ENCODE measurements at places on chromosomes 6 and 20.

DNA sequence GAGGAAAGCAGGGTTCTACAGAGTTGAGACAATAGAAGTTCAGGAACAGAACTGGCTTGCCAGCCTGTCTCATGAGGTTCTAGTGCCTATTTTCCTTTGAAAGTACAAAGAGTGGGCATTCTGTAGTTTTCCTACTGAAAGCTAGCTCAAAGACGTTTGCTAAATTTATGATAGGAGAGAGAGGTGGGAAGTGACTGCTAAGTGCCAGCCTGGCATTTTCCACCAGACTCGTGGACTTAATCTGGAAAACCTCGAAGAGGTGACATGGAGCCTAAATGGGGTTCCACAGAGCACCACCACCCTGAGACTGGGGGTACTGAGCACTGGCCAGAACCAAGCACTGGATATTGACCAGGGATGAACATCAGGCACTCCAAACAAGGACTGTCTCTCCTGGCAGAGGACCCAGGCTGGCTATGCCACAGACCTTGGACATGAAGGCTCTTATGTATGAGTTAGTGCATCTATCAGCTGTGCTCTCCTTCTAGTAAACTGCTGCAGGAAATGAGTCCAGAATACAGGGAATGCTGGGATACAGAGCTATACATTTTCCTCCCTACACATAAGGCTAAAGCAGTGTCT, 7.1 kb downstream of the PEX6 start:
- DNase-seq = no peak

DNA sequence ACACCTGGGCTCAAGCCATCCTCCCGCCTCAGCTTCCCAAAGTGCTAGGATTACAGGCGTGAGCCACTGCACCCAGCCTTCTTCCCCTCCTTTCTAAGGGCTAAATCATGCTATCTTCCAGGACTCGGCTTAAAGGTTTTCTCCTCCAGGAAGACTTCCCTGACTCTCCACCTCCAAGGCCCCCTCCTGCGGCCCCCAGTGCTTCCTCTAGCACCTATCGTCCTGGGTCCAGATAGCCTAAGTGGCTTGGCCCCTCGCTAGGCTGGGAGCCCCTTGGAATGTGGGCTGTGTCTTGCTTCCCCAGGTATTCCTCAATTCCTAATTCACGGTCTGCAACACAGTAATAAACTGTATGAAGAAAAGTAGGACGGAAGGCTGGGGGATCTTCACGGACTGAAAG, 36.7 kb downstream of the PIM1 start:
- DNase-seq = no peak

GRCh38 chr20:57902473-57902872, 192.7 kb upstream of the PMEPA1 start:
- DNase-seq = peak; percentile 28

- no peak for DNase-seq
These were observed 45.5 kb upstream of the SLC23A2 start for GRCh38 chr20:5046656-5047339.

DNA sequence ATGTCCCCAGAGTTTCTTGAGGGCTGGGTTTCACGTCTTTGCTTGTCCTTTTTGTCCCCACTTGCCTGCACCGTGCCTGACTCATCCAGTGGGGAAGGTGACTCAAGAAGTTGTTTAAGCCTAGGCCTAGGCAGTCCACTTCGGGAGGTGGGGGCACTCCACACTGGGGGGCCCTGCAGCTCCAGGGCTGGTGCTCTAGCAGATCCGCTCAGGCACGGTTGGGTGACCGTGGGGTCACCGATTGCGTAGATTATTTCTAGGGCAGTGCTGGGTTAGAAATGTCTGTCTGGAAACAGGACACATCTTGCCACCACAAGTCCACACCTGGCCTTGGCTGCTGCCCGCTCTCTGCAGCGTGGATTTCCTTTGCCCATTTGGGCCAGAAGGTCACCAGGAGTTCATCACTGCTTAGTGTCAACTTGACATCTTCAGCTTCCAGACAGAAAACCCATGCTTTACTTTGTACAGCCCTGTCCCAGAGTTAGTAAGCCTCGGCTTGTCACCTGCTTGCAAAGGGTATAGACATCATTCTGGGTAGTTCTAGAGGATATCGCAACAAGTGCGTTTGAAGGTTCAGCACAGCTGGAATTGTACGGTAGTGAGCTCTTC, 13.6 kb upstream of the C20orf144 start:
- DNase-seq = peak; percentile 26

- peak; percentile 7 for DNase-seq
These were observed 25.0 kb downstream of the TTK start for GRCh38 chr6:80029470-80029869.

DNA sequence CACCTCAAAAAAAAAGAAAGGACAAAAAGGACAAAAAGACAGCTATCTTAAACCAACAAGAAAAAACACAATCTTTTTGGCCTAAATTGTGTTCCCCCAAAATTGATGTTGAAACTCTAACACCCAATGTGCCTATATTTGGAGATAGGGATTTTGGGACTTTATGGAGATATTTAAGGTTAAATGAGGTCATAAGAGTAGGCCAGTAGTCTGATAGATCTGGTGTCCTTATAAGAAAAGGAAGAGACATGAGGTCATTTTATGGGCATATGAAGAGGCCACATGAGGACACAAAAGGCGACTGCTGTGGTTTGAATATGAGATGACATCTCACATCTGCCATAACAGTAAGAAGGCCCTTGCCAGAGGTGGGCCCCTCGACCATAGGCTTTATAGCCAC, 49.5 kb downstream of the TRIM38 start:
- DNase-seq = no peak

DNA sequence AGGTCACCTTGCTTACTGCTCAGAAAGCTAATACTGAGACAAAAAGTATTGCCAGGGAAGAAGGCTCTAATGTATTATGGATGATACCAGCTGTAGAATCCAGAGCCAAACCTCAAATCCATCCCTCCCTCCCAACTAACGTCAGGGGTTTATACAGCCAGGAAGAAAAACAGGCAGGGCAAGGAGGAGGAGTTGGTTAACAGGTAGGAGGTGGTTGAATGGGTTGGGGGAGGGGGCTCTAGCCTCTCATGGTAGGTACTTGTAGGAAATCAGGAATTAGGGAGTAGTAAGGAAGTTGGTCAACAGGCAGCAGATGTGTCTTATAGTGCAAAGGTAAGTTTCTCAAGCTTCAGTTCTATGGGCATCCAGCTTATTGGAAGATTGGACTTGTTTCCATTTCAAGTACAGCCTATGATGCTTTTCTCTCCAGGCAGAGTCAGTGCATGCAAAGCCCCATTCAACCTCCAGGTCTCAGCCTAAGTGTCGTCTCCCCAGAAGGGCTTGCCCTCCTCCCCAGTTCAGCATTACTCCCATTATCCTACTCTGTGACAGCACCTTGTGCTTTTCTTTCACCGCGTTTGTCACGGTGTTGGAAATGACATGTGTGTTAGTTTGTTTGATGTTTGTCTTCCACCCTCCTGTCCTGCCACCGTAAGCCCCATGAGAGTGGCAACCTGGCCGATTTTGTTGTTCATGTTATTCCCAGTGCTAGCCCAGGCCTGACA, 38.1 kb downstream of the PNLDC1 start:
- no peak for DNase-seq

DNA sequence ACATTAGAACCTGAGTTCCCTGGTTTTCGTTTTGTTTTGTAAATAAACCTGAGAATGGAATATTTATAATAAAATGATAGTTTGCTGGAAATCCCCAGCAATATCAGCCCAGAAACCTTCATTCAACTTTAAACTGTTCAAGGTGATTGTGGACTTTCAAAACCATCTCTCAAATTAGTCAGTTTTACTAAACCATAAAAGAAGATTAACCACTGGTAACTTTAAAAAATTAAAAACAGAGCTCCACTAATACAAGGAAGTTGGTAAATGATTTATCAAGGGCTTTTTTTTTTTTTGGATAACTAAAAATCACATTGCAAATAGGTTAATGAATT, 10.0 kb downstream of the MBOAT1 start:
- DNase-seq = no peak

GRCh38 chr6:114216789-114217467, 125.9 kb downstream of the HS3ST5 start:
- DNase-seq = no peak

DNA sequence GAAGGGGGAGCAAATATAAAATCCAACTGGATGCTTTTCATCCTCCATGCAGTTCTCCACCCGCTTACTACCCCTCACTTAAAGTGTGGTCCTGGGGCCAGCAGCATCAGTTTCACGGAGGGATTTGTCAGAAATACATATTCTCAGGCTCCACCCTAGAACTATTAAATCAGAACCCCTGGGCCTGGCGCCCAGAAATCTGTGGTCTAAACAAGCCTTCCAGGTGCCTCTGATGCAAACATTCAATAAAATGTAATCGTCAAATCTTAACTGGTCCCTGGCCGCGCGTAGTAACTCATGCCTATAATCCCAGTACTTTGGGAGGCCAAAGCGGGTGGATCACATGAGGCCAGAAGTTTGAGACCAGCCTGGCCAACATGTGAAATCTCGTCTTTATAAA, 47.7 kb downstream of the ATXN1 start:
- DNase-seq = peak; percentile 30

GRCh38 chr20:63706852-63707557, 771 bp downstream of the ARFRP1 start:
- DNase-seq = peak; percentile 46

DNA sequence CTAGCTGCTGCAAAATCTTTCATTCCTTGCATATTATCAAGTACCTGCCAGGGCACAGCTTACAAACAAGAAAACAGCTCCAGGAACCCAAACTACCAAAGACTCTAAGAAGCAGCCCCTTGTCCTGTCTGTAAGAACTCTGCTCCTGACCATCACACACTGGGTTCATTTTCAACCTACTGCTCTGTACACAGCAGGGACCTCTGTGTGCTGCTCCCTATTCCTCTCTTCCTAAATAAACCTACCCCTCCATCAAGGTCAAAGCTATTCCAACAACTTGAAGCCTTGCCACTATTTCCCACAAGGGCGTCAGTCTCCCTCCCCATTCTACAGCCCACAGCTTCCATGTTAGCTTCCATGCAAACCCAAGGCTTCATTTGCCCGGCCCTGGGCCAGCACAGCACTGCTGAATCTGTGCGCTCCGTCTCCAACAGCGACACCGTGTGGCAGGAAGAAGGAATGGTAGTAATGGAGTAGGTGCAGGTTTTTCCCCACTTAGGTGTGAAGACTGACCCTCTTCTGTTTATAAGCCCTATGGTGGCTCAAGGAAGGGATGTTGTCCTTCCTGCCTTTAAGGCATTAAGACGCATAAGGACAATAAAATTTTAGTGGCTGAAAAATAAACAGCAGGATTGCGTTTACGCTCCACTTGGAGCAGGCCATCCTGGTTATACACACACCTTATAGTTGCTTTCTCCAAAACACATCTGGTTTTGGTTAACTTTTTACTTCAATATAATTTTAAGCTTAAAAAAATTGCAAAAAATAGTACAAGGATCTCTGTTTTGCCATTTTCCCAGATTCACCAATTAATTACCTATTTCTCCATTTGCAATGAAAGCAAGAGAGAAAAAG, 115.2 kb upstream of the NXT1 start:
- DNase-seq = peak; percentile 74

DNA sequence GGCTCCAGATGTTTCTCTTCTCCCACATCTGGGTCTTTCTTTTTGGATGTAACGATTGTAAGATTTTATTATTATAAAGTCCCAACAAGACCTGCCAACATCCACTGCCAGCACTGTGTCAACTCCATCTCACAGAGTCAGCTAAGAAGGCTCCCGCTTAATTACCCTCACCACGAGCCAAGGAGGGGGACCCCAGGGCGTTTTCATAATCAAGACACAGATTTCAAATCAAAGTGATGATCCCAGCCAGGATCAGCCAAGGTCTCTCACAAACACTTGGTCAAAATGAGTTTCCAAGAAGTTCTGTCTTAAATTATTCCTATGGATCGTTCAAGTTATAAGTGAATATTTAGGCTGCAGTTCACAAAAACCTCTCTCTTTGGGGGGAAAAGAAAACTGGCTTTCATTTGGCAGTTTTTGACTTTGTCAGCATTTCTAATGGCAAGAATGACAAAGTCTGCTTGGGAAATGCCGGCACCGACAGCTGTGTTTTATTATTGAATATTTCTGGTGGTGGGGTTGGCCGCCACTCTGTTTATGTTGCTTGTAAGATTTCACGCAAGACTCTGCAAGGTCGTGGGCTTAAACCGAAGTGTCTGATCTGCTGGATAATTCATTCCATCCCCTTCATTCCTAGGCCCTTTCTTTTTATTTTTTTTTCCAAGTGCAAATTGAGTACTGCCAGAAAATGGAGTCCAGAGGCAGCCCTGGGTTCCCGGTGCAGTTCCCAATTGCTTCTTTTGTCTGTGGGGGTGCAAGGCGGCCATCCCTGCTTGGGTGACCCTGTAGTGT, 170.2 kb upstream of the PMEPA1 start:
- DNase-seq = no peak

GRCh38 chr20:19711126-19711525, 46.9 kb upstream of the RIN2 start:
- DNase-seq = no peak

- no peak for DNase-seq
These were observed 165.1 kb downstream of the ARID1B start for GRCh38 chr6:156942266-156942665.

GRCh38 chr20:60091861-60092260, 133.6 kb downstream of the CDH26 start:
- no peak for DNase-seq

DNA sequence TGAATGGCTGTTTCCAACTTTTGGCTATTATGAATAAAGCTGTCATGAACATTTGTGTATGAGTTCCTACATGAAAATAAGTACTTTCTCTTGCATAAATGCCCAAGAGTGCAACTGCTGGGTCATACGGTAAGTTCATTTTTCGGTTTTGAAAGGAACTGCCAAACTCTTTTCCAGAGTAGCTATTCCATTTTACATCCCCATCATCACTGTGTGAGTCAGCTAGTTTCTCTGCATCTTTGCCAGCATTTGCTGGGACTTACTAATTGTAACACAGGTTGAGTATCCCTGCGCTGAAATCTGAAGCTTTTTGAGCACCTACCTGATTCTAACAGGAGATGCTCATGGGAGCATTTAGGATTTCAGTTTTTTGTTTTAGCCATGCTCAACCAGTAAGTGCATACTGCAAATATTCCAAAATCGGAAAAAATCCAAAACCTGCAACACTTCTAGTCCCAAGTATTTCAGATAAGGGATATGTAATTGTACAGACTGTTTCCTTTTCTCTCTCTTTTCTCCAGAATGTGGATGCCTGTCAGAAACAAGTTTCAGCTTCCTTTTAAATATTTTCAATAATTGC, 118.4 kb downstream of the DTNBP1 start:
- DNase-seq = peak; percentile 82

DNA sequence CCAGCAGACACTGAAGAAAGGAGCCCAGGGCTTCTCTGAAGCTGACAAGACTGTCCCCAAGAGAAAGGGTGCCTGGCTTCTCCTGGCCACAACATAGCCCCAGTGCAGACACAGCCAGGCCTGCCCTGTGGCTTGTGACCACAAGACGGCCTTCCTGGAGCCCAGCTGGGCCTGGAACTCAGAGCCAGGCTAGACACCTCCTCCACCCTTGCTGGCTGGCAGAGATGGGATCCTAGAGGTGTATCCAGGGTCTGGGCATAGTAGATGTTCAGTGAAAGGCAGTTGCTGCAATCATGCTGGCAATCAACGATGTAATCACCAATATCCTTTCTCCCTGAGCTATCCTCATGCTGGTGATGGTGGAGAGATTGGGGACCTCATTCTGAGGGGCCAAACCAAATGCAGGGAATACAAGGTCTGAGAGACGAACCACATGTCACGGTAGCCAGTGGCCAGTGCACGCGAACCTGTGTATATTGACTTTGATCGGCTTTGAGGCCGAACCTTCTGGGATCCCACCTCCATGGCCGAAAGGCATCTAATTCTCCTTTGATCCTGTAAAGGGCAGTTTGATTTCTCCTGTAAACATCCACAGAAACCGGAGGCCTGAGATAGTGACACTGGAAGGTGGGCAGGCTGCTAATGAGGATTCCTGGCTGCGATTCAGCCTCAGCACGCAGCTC, 115.2 kb downstream of the PSMB1 start:
- peak; percentile 7 for DNase-seq

GRCh38 chr6:44224965-44225305, 1.5 kb downstream of the SLC29A1 start:
- no peak for DNase-seq

Data from fibroblast of mammary gland (primary cell).